Kidney epithelial cell (primary cell): ENCODE measurements at places on chromosomes 7 and 10. TPM values are rescaled to one million over a fixed set of nuclear protein-coding genes. Genes with fewer than 3 reads are reported as not detected.
A peak's percentile ranks its signal among the peaks of the same experiment; 100 is the strongest.

DNA sequence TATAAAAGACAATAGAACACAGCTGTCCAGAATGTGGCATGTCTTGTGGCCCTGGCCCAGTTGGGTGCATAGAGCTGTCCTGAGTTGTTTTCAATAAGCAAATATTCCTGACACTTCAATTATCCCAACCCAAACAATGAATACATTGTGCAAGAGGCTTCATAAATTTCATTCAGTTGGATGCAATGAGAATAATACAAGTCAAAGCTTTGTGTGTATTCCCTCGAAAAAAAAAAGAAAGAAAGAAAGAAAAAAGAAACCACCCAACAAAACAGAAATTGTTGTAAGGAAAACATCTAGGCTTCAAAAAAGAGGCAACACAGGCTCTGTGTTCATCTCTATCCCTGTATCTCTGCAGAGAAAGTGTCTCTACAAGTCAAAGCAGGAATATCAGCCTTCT lies 138.7 kb upstream of the ADO start:
- DNase-seq, result no peak

GRCh38 chr10:77060913-77061312 lies 576.7 kb downstream of the KCNMA1 start:
- DNase-seq, result no peak

GRCh38 chr10:70785190-70785589 lies at the start of gene TBATA:
Gene TBATA, minus strand, starts transcription at chr10:70785377. Its CDS starts 1,998 bp downstream, at chr10:70783379.
- no peak for DNase-seq

DNA sequence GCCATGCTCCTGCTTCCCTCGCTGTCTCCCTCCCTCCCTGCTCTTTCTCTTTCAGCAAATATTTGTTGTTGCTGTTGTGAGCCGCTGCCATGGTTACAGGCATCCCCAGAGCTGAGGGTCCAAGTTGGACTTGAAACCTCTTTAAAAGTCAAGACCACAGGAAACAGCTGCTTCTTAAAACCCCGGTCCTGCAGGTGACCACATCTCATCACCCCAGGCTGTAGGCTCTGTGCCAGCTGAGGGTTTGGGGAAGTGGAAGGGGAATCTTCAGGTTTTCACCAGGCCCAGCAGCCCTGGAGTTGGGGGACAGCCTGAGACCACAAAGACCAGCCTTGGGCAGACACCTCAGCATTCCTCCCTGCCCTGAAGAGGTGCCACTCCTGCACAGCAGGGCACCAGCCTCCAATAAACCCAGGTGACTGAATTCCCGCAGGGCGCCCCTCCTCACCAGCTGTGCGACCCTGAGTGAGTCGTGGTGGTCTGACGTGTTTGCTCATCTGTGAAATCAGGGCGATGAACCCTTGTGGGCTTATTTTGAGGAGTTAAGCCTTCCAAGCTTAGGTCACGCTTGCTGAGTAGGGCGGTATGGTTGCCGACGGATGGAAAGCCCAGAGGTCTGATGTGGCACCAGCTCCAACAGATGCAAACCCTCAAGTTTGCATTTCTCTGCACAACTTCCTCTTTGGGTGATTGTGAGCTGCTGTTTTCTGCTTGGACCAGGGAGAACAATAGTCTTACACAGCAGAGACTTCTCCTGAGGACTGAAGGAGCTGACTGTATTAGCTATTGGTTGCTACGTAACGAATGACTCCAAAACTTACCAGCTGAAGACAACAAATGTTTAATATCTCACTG lies 24.8 kb downstream of the NPTX2 start:
- DNase-seq, result no peak

DNA sequence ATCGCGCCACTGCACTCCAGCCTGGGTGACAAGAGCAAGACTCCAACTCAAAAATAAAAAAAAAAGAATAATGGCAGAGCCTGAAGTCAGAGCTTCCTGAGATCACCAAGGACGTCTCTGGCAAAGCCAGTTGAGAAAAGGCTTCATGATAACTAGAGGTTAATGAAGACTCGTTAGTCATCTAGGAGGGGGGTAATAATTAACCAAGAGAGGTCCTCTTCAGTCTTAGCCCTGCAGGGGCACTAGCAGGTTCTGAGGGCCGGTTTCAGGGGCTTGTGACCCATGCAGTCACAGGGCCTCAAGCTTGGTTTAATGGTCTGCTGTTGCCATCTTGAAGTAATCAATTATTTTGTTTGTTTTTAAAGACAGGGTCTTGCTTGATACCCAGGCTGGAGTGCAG lies 28.6 kb upstream of the PROSER2 start:
- peak; percentile 42 for DNase-seq

DNA sequence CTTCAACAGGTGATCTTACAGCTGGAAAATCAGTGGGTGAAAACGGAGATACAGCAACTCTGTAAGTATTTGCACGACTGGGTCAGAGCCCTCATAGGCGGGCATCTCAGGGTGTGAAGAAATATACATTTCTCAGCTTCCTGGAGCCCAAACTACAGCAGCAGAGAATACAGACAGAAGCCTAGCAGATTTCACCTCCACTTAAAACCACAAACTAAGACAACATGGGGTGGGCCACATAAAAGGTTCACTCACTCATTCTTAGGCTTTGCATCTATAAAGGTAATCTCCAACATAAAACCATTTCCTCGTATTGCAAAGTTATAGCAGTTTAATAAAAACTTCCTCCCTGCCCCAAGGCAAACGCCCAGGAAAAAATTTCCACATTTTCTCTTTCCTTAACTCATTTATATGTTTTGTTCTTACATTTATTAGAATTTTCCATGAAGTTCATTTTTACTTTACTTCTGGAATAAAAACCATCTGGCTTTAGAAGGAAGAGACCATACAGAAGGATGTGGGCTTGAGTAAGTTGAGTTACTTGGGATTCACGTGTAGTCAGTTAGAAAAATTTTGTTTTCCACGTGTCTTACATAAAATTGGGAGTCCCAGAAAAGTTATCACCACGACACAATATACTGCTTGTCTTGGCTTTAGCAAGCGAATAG lies 327.1 kb downstream of the FRMD4A start:
- DNase-seq, result no peak

- peak; percentile 42 for DNase-seq
These were observed 218.1 kb downstream of the WDR11 start for GRCh38 chr10:121069061-121069850.

DNA sequence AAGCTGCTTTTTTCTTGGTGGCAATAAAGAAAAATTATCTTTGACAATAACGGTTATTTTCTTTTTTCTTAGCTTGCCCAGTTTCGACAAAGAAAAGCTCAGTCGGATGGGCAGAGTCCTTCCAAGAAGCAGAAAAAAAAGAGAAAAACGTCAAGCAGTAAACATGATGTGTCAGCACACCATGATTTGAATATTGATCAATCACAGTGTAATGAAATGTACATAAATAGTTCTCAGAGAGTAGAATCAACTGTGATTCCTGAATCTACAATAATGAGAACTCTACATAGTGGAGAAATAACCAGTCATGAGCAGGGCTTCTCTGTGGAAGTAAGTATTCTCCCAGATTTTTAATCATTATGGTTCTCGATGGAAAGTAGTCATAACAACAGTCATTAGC lies 33.0 kb downstream of the AKAP9 start:
- no peak for DNase-seq

GRCh38 chr7:142997456-142997989 lies 29.4 kb downstream of the OR9A2 start:
- DNase-seq, result no peak

- no peak for DNase-seq
These were observed 69.3 kb downstream of the CSTF2T start for GRCh38 chr10:51629934-51630639.

DNA sequence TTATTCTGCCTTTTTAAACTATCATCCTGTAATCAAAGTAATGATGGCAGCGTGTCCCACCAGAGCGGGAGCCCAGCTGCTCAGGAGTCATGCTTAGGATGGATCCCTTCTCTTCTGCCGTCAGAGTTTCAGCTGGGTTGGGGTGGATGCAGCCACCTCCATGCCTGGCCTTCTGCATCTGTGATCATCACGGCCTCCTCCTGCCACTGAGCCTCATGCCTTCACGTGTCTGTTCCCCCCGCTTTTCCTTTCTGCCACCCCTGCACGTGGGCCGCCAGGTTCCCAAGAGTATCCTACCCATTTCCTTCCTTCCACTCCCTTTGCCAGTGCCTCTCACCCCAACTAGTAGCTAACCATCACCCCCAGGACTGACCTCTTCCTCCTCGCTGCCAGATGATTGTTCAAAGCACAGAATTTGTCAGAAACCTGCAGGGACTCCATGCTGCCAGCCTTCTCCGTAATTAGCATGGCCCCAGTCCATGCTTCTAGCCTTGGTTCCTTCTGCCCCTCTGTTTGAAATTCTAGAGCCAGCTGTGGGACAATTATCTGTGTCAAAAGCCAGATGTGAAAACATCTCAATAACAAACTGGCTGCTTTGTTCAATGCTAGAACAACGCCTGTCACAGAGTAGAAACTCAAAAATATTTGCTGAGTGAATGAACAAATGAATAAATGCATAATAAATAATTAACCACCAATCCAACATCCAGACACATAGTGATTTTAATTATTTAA lies 151.7 kb downstream of the EGFR start:
- DNase-seq, result no peak

DNA sequence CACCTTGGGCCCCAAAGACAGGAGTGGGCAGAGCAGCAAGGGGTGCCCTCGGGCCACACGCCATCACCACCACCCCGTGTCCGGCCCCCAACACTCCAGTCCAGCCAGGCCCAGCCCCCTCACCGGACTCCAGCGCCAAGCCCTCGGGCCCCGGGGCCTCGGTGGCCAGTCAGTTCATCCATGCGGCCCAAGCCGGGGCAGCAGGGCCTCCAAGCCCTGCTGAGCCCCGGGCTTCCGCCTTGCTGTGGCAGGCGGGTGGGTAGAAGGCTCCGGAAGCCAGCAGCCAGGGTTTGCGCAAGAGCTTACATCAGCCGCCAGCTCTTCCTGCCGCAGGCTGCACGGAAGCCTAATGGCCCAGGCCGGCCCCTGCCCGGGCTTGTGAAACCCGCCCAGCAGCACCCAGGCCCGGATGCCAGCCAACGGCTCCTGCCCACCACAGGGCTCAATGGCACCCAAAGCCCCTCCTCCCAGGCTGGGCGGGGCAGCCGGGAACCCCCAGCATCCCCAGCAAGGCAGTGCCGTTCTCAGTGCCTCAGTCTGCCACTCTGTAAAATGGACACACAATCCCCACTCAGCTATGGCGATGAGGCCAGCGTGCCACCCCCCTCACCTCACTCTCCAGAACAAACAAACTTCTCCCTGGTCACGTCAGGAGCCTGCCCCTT lies 26.5 kb downstream of the TNRC18 start:
- peak; percentile 26 for DNase-seq

DNA sequence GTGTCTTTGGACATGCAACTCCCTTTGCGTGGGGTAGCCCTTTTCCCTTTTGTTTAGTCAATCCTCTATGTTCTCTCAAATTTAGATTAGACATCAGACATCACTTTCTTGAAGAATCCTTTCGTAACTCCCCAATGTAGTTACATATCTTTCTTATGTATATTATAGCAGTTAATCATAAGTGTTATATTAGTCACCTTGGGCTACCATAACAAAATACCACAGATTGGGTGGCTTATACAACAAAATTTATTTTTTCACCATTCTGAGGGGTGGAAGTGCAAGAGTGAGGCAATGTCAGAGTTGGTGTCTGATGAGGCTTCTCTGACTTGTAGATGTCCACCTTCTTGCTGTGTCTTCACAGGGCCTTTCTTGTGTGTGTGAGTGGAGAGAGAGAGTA lies 105.7 kb downstream of the PHTF2 start:
- no peak for DNase-seq

GRCh38 chr10:122326385-122326784 lies 48.1 kb upstream of the PLEKHA1 start:
- no peak for DNase-seq

GRCh38 chr7:29288181-29289091 lies 93.9 kb downstream of the CHN2 start:
- DNase-seq, result no peak

DNA sequence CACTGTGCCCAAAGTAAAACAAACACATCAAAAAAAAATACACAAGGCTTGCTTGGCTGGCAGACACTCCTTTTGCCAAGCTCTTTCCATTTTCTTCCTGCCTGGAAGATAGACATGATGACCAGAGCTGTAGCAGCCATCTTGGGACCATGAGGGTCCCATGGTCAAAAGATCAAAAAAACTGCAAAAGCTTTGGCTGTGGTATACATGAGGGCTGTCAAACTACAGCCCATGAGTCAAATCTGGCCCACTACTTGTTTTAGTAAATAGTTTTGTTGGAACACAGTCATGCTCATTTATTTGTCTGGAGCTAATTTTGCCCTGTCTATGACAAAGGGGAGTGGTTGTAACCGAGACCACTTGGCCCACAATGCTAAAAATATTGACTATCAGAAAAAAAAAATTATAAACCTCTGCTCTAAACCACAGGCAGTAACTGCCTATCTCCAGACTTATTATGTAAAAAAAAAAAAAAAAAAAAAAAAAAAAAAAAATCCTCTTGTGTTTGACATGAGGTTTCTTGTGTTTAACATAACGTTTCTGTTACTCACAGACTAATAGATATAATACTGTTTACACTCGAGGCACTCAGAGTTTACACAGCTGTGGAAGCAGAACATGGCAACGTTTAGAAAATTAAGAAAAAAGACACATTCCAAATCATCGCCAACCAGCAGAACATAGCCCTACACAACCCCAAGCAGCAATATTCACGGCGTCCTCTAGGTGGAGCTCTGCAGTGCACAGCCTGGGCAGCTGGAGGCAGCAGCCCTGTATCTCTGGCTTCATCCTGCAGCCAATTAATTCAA lies 36.9 kb downstream of the ASB13 start:
- no peak for DNase-seq

DNA sequence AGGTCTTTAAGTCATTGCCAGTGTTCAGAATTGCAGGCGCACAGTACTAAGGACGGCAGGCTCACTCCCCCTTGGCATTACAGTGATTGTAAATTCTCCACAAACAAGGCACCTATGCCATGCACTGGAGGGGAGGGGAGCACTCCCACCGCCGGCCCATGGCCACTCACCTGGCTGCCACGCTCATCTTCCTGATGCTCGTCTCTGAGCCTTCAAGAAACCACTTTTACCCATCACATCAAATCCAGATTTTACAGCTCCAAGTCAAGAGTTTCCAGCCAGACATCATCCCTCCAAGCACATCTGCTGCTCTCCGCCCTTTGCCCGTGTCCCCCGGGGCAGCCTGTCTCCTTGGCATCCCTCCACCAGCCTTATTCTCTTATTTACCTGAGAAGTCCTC lies 350.2 kb upstream of the SHH start:
- DNase-seq, result no peak

The FIS1 gene
- total RNA-seq, result 203 and 231 TPM in 2 replicates

The WIPF3 gene
- total RNA-seq, result 0.46 and 0.68 TPM in 2 replicates

The PIP gene
- not detected in 2 replicates for total RNA-seq

The PSD gene
- total RNA-seq, result 2.0 and 3.8 TPM in 2 replicates

The CALN1 gene
- total RNA-seq, result under 0.01 TPM in 1 of 2 replicates, not detected in the other
